ENCODE measurements at places on chromosomes 1 and 21.

GRCh38 chr21:30710499-30710898, 8.1 kb downstream of the KRTAP21-3 start:
- no peak for DNase-seq

GRCh38 chr1:109935451-109935900, 24.8 kb downstream of the CSF1 start:
- DNase-seq = no peak

- DNase-seq = no peak
These were observed 5.8 kb upstream of the FAM167B start for GRCh38 chr1:32241001-32241763.

DNA sequence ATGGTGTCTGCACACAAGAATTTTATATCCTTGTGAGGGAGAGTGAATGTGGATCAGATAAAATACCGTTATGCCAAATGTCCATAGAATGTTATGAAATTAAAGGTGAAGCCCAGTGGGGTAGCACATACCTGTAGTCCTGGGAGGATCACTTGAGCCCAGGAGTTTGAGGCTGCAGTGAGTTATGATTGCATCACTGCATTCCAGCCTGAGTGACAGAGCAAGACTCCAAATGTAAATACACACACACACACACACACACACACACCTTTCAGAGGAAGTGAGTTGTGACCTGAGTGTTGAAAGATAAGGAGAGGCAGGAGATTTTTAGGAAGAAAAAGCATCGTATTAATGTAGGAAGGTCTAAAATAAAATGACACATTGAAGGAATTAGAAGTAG, 28.1 kb upstream of the ZYG11A start:
- no peak for DNase-seq

GRCh38 chr21:41677671-41678015, 89.2 kb downstream of the RIPK4 start:
- DNase-seq = no peak

GRCh38 chr21:38833117-38833516, 27.4 kb downstream of the ETS2 start:
- no peak for DNase-seq

DNA sequence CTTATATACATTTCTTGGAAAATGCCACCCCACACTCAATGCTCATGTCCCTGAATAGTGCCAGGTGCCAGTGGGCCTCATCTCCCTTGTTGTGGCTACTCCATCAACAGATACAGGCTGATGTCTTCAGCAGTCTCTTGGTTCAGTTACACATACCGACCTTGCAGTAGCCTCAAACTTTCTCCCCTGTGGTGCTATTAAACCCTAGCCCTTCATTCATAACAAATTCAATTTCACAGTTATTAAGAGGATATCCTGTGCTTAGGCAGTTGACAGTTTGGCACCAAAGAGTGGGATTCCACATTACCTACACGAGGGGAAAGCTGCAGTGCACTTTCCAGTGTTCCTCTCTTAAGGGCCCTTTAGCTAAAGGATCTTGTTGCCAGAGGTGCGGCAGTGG, 35.9 kb upstream of the CAMK1G start:
- no peak for DNase-seq

GRCh38 chr1:159000625-159001024, 9.1 kb upstream of the IFI16 start:
- peak; percentile 89 for DNase-seq

GRCh38 chr1:203455706-203456105, 19.9 kb upstream of the PRELP start:
- no peak for DNase-seq

GRCh38 chr1:59412718-59413326, 115.9 kb downstream of the FGGY start:
- no peak for DNase-seq

- no peak for DNase-seq
These were observed 65.2 kb downstream of the SYT2 start for GRCh38 chr1:202645097-202645476.

- DNase-seq = no peak
These were observed 37.0 kb downstream of the PKP1 start for GRCh38 chr1:201320168-201320788.

GRCh38 chr1:73042403-73042802, 760.1 kb upstream of the NEGR1 start:
- DNase-seq = no peak

GRCh38 chr1:111738436-111739193, 580 bp downstream of the INKA2 start:
- DNase-seq = no peak

DNA sequence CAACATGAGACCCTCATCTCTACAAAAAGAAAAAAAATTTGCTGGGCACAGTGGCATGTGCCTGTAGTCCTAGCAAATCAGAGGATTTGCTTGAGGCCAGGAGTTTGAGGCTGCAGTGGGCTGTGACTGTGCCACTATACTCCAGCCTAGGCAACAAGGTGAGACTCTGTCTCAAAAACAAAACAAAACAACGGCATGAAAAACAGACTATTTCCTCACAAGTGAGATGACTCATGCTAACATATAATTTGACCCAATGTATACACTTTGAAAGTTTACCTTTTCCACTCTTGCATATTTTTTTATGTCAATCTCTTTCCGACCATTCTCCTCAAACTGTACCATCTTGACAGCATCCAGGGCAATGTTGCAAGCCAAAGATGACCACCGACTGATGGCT, 17.5 kb downstream of the CCT3 start:
- no peak for DNase-seq

DNA sequence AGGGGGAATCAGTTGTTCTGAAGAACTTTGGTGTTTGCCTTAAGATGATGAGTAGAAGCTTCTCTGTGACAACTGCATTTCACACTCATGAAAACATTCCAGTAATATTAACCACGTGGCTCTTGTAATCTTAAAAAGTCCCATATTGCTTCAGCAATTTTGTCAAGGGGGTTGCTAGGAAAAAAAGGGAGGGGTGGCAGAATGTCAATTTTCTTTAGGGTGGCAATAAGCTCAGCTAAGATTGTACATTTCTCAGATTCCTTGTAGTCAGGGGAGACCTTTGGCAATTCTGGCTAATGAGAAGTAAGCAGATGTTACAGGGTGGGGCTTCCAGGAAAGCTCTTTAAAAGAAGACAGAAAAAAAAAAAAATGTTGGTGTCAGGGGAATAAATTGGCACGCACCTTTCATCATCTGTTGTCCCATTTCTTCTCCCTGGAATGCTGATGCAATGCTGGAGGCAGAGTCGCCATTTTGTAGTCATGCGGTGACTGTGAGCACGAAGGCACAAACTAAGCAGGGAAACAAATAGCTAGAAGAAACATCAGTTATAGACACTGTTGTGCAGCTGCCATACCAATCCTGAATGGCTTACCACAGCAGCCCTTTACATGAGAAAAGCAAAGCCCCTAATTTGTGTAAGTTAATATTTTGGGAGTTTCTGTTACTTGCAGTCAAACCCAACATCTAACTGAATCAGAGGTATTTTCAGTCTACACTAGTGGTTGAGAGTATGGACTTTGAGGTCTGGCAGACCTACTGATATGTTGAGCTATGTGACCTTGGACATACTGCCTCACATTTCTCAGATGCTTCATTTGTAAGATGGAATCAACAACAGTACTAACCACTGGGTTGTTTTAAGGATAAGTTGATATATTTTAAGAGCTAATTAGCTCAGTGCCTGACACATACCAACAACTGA, 56.1 kb upstream of the MRPS6 start:
- no peak for DNase-seq

DNA sequence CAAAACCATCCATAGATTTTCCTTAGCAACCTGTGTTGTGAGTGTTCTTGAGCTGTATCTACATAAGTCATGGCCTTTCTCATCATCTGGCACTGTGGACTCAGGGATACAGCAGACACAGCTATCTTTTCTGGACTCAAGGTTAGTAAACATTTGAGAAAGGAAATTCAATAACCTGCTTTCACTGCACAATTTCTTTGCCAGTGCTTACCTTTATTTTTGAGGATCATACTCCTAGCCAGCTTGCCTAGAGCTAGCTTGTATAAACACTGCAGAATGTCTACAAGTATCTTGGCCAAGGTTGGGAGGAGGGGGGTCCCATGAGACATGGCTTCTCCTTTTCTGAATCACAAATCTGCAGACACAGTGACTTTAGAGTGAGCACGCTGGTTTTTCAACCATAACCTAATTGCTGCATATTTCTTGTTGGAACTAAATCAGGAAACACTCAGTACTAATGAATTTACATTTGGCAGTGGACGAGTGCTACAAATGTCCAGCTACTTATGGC, 27.2 kb downstream of the ADAMTS5 start:
- peak; percentile 67 for DNase-seq

- no peak for DNase-seq
These were observed 47.9 kb downstream of the SRRM1 start for GRCh38 chr1:24691051-24691450.

GRCh38 chr1:19979494-19979977, at the start of gene PLA2G2A:
Gene PLA2G2A, minus strand, starts transcription at chr1:19979618. Its CDS starts 845 bp downstream, at chr1:19978773.
- no peak for DNase-seq
